CD4-positive, alpha-beta T cell treated with Interleukin-12 subunit alpha and Interleukin-12 subunit beta, for 1 hour (primary cell): ENCODE measurements at places on chromosomes 2 and 18.

DNA sequence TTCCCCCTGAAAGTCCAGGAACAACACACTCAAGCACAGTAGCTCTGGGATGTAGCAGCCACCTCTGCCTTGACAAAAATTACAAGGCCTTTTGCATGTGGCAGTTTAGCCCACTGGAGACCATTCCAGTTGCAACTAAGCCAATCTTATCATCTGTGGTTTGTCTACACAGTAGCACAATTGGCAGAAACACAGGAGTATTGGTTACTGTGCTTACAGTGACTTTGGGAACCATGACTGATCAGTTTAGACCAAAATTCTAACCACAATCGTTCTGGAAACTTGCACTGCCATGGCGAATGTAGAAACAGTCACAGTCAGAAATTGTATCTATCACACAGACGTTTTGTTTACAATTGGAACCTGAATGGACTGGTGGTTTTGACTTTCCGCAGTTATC is 403.7 kb upstream of the MEIS1 start:
- no peak for DNase-seq

DNA sequence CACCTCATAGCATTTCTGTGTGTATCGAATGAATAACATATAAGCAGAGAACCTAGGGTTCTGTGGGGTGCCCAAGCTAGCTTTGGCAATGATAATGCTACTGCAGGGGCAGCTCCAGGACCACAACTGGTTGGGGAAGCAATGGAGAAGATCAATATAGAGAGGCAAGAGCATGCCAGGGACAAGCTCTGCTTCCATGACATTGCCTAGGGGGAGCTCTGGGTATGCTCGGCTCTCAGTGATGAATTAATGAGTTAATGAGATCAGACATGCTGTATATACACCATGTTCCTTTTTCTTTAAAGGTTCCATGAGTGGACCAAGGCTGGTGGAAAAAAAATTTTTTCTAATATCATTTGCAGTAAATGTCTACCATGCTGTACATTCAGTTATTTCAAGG is 618.4 kb downstream of the BCL11A start:
- no peak for DNase-seq

GRCh38 chr2:8994386-8994785 is 9.1 kb downstream of the MBOAT2 start:
- no peak for DNase-seq

DNA sequence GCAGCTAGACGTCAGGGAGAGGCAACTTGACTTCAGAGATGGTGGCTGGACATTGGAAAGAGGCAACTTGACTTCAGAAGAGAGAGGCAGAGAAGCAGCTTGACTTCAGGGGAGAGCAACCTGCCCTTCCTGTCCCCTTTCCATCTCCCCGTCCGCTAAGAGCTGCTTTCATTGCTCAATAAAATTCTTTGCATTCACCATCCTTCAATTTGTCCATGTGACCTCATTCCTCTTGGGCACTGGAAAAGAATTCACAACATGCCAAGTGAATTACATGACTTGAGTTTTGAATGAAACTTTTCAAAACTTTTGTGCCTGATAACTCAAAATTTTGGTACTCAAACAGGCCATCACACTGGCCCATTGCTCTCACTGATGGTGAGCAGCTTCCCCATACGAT is 158.9 kb downstream of the DPP4 start:
- DNase-seq = no peak

DNA sequence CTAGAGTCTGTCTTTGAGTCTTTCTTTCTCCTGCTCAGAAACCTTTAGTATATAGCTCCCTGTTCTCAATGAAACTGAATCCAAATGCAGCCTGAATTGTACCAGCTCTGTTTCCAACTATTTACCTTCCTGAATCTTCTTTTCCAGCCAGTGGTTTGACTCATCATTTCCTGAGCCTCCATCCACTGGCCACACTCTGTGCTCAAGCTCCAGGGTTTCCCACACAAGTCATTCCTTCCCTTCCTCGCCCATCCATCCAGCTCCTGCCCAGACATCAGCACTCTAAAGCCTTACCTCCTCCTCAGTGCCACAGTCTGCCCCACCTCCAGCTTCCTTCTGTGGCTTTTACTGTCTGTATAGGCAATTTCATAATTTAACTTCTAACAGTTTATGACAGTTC is 233.6 kb upstream of the RASGRP3 start:
- DNase-seq = no peak
